Heart left ventricle (tissue), 16 donors: ENCODE measurements at places on chromosomes 2 and 18.

DNA sequence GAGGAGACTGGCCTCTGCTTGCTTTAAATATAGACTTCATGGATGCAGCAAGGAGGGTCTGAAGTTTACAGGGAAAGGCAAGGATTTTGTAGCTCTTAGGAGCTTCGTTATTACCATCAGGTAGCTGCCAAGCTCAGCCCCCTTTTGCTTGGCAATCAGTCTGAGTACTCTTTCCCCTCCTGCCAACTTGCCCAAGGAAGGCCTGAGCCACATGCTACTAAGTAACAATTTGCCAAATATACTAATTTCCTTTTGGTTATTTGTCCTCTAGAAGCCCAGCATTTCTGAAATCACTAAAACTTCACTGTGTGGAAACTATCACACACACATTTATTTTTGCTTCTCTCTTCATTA, 85.5 kb upstream of the ITPRID2 start:
- DNase-seq, result no peak

GRCh38 chr2:240296104-240296406, 139.4 kb upstream of the GPC1 start:
- no peak for DNase-seq

DNA sequence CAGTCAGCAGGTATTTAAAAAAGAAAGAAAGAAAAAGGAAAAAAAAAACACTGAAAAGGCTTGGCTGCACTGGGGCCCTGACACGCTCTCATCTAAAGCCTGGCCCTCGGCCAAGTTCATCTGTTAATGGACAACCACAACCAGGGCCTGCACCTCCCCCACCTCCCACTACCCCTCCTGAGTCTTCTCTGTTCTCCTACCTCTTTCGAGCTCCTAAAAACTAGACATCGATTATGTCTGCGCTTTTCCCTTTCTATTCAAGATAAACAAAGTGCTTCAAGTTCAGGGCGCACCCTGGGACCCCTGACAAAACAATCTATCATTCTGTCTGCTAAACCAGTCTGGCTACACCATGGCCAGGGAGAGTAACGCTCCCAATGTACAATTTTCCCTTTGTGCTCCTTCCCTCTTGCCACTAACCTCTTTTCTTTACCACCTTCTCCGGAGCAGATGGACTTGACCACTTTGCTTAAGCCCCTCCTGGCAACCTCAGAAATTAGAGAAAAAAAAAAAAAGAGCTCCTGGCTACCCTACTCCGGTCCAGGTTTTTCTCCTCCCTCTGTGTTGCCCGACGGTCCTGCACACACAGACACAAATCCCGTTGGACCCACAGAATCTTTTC, 22.7 kb downstream of the BCL11A start:
- peak; percentile 89 for DNase-seq

DNA sequence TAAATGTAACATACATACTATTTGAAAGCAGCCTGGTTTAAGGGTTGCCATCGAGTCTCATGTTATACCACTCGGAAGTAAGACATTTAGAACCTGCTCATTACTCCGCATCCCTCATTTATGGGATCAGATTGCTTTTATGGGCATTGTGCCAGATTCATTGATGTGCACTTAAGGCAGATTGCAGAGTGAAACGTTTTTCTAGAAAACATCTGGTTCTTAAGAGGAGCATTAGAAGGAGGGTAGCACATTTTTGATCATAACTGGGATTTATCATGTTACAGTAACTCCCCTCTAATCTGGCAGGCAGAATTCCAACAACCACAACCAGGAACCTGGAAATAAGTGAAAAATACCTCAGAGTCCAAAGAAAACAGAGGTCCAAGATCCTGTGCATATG, 74.2 kb upstream of the GALNT3 start:
- DNase-seq, result no peak

GRCh38 chr2:192119536-192119935, 75.2 kb downstream of the TMEFF2 start:
- no peak for DNase-seq

DNA sequence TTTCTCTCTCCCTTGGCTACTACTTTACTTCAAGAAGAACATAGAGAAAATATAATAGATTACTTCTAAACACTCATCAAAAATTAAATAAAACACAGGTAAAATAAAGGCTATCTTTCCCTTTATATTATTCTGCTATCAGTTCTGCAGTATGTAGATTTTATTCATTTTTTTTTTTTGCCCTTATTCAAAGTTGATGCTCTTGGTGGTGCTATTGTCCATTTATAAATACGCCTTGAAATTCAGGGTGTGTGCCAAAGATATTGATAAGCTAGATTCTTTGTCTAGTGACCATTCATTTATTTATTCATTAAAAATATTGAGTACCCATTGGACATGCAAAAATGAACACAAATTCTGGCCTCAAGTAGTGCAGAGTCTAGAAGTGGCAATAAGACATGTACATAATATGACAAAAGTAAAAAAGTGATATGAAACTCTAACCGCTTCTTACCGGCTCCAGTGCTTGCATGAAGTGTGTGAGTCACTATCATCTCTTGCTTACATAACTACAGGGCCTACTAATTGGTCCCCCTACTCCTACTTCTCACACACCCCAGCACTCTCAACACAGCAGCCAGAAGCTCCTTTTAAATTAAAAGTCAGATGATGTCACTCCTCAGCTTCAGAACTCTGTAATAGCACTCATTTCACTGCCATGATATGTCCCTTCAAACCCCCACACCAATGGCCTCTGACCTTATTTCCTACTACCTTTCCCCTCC, 208.3 kb upstream of the FANCL start:
- no peak for DNase-seq

GRCh38 chr2:135585586-135585985, 54.3 kb downstream of the R3HDM1 start:
- no peak for DNase-seq

GRCh38 chr2:239329284-239329971, 71.4 kb downstream of the HDAC4 start:
- DNase-seq, result peak; percentile 80

DNA sequence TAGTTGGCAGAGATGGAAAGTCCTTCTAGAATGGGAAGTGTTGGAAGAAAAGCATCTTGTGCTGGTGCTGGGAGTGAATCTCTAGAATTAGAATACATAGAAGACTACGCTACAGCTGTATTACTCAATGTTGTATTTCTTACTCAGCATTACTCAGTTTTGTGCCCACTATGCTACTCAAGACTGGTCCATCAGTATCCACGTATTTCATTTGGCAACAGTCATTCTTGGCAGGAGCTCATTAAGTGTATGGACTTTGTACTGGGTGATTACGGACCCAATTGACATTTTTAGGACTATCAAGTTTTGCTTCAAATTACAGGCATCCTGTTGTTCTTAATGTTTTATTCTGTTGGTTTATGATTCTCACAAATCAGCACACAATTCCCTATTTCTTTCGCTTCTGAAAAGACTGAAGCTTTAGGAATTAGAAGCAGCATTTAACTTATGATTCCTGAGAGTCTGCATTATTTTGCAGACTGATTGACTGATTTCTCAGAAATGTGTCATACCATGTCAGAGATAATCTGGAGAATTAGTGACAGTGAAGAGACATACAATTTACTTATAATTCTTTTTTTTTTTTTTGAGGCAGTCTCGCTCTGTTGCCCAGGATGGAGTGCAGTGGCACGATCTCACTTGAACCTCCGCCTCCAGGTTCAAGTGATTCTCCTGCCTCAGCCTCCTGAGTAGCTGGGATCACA, 136.9 kb downstream of the MYO3B start:
- DNase-seq, result no peak

DNA sequence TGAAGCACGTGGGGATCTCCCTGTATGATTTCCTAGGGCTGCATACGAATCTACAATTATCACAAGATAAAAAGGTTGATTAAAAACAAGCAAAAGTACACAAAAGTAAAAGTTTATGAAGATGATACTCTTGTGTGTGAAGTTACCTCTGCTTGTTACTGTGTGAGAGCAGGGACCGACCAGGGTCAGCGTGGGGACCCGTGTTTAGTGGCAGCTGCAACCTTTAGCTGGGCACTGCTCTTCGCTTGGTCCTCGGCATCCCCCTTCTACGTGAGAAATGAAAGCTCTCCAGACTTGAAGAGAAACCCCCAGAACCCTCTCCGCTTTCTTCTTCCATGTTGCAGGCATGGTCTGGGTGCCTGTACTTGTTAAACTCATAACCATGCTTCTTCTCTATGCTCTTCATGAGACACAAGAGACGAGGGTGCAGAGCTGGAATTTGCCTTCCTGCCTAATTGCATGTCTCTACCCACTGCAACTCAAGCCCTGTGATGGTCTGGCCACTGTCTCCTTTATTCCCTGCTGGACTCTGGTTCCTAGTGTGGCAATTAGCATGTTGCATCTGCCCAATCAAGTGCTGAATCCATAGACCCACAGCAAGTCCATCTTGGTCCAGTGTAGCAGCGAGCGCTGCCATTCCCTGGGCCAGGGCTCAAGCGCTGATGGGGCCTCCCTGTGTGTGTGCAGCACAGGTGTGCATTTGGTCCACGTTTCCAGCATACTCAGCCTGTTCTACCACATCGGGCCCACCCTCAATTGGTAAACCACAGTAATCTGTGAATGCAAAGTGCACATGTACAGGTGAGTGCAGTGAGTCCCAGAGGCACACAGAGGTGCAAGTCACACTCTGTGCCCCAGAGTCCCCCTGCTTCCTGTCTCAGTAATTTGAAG, 88.5 kb downstream of the TWIST2 start:
- no peak for DNase-seq

- DNase-seq, result no peak
Observed at GRCh38 chr2:208125251-208125650, 927 bp upstream of the CRYGD start.

DNA sequence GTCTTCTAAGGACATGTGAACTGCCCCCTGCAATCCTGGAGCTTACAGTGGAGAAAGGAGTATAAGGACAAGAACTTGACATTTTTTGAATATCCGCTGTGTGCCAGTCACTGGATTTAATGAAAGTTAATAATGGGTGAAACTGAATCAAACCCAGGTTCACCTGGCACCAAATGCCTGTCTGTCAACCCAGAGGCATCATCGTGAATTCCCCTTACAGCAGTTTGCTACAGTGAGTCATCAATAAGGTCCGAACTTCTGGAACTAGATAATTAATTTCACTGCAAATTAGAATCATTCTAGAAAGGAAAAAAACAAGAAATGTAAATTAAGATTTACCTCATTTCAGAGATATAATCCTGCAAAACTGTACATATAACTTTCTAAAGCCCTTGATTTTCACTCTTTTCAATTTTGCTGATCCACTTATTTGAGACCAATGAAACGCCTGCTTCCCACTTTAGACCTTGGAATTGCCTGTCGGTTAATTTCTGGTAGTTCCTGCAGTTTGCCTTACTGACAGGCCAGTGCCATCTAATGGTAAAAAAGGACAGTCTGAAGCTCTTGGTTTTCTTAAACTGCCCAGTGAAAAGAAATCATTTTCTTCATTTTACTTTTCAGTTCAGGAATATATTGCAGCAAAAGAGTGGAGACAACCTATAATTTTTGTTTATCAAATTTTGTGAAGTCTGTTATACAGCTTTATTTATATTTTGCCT, 8.2 kb downstream of the DSG2 start:
- DNase-seq, result no peak
